Prostate gland (tissue), 2 donors: ENCODE measurements at places on chromosomes 16 and 17. TPM values are rescaled to one million over a fixed set of nuclear protein-coding genes. Genes with fewer than 3 reads are reported as not detected.

- no peaks in the 10 kb centered on the region for H3K27me3 ChIP-seq
- no peaks in the 10 kb centered on the region for H3K36me3 ChIP-seq
- no peak overlapping the region for H3K4me3 ChIP-seq
Measured at GRCh38 chr17:20114466-20114865, 105.3 kb downstream of the SPECC1 start.

GRCh38 chr16:14337303-14338191, 266.4 kb downstream of the MRTFB start:
- no peak overlapping the region for H3K4me3 ChIP-seq
- H3K36me3 ChIP-seq = no peaks in the 10 kb centered on the region
- DNase-seq = peak; percentile 17
- no peak overlapping the region for H3K27ac ChIP-seq

DNA sequence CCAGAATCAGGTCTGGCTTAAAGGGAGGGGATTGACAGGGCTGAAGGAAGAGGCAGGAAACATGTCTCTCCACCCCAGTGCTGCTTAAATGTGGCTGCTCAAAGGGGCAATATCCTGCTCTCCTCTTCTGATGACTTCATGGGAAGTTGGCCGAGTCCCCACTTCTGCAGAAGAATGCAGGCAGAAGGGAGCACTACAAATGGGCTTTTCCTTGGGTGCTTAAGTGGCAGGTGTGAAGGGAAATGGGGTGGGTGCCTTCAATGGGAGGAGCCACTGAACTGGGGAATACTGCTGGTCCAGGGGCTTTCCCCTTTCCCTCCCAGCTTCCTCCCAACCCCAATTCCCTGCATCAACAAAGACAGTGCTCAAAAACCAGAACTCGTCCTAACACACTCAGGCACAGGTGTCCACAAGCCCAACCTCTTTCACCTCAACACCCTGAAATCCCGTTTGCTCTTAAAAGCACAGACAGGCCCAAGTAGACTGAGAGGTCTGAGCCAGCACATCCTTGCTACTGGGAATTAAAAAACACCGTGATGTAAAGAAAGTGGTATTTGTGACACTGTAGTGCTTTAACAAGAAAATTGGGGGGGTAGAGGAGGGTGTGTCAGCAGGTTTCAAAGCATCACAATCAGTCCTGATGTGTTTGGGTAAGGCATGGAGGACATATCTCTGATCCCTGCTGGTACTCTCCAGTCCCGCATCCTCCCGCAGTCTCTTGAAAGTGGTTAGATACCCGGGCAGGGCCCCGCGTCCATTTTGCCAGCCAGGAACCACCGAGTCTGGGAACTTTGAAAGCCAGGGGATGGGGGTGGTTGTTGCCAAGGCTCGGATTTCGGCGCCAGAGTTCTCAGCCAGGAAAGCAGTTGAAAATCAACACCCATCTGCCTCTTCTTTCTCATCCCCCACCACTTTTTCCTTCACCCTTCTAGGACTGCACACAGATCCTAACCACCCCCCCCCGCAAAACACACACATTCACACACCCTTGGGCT, 1.6 kb downstream of the CA10 start:
- peaks cover 25% of the 10 kb centered on the region for H3K27me3 ChIP-seq
- DNase-seq = no peak
- H3K4me1 ChIP-seq = no peaks in the 10 kb centered on the region
- no peak overlapping the region for H3K27ac ChIP-seq
- H3K4me3 ChIP-seq = no peak overlapping the region
- H3K36me3 ChIP-seq = no peaks in the 10 kb centered on the region

GRCh38 chr16:24508614-24509013, 30.8 kb upstream of the RBBP6 start:
- no peaks in the 10 kb centered on the region for H3K27me3 ChIP-seq
- H3K4me1 ChIP-seq = no peaks in the 10 kb centered on the region

GRCh38 chr17:69869667-69870066, 205.4 kb upstream of the KCNJ16 start:
- H3K4me3 ChIP-seq = no peak overlapping the region
- H3K27ac ChIP-seq = no peak overlapping the region
- H3K27me3 ChIP-seq = no peaks in the 10 kb centered on the region

DNA sequence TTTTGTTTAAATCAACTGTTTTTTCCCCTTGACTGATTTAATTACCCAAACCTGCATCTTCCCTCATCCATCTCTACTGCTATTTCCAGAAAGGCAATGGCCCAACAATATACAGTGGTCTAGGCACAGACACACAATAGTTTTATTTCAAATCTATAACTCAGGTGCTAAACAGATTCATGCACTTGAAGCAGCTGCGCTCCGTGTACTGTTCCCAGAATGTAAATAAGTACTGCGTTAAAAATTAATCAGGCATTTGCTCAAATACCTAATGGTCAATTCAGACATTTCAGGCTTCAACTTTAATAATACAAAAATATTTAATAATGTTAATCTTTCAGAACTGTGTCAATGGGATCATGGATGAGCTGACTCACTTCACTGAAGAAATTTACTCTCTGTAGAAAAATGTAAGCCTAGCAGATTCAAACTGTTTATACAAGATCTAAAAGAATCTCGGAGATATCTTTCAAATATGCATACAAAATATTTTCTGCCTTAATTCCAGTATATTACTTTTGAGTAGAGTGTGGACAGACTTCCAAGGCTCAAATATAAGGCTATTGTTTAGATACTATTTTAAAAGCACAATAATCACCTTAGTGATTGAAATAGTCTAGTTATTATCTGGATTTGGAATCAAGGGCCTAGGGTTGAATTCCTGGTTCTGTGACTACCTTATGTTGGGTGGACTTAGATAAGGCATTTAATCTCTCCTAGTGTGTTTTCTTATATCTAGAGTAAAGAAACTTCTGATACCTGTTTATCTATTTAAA, 97.4 kb upstream of the PSMD7 start:
- no peak overlapping the region for H3K4me3 ChIP-seq
- no peaks in the 10 kb centered on the region for H3K27me3 ChIP-seq
- no peaks in the 10 kb centered on the region for H3K4me1 ChIP-seq
- no peak for DNase-seq

GRCh38 chr17:60637683-60638082, 37.7 kb downstream of the PPM1D start:
- no peaks in the 10 kb centered on the region for H3K4me1 ChIP-seq
- no peak for DNase-seq
- H3K27me3 ChIP-seq = no peaks in the 10 kb centered on the region
- no peaks in the 10 kb centered on the region for H3K36me3 ChIP-seq
- no peak overlapping the region for H3K4me3 ChIP-seq

GRCh38 chr16:64910356-64910755, 211.5 kb downstream of the CDH11 start:
- no peak for DNase-seq
- no peak overlapping the region for H3K4me3 ChIP-seq
- H3K36me3 ChIP-seq = no peaks in the 10 kb centered on the region
- H3K27me3 ChIP-seq = no peaks in the 10 kb centered on the region

DNA sequence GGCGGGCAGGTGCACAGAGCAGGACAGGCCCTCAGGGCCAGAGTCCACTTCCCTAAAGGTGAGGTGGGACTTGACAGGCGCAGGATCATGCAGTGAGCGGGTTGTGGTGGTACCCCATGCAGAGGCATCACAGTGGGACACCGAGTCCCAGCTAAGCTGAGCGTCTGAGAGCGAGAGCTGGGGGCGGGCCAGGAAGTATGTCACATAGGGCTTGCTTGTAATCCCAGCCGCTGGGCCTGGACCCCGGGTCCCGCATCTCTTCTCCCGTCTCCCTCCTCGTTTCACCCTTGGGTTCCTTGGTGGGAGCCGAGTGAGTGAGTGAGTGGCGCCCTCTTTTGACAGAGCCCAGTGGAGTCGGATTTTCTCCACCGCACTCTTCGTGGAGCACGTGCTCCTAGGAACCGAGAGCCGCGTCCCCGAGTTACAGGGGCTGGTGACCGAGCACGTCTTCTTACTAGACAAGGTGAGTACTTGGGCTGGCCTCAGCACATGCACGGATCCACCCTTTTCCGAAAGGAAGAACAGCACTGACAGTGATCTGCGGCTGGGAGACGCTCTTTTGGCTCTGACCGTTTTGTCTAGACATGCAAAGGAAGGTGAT, 50.8 kb upstream of the ENDOV start:
- H3K4me1 ChIP-seq = no peaks in the 10 kb centered on the region
- peaks cover 12% of the 10 kb centered on the region for H3K36me3 ChIP-seq
- no peak overlapping the region for H3K27ac ChIP-seq
- DNase-seq = no peak
- no peaks in the 10 kb centered on the region for H3K27me3 ChIP-seq

DNA sequence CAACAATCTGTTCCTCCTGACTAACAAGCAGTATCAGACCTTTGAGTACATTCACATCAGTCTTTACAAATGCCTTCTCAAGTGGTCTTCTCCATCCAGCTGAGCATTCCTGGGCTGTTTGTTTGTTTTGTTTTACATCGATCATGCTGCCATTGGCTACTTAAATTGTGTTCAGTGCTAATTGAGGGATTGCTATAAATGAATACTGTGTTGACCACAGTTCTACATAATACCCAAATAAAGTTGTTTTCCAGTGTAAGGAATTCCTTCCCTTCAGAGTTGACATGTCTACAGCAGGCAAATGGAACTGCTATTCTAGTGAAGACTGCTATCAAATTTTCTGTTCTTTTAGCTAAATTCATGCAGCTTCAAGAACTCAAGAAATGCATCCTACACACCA, 3.2 kb downstream of the CDH8 start:
- no peaks in the 10 kb centered on the region for H3K36me3 ChIP-seq
- H3K27me3 ChIP-seq = peaks cover 26% of the 10 kb centered on the region
- H3K4me3 ChIP-seq = no peak overlapping the region
- H3K4me1 ChIP-seq = no peaks in the 10 kb centered on the region

DNA sequence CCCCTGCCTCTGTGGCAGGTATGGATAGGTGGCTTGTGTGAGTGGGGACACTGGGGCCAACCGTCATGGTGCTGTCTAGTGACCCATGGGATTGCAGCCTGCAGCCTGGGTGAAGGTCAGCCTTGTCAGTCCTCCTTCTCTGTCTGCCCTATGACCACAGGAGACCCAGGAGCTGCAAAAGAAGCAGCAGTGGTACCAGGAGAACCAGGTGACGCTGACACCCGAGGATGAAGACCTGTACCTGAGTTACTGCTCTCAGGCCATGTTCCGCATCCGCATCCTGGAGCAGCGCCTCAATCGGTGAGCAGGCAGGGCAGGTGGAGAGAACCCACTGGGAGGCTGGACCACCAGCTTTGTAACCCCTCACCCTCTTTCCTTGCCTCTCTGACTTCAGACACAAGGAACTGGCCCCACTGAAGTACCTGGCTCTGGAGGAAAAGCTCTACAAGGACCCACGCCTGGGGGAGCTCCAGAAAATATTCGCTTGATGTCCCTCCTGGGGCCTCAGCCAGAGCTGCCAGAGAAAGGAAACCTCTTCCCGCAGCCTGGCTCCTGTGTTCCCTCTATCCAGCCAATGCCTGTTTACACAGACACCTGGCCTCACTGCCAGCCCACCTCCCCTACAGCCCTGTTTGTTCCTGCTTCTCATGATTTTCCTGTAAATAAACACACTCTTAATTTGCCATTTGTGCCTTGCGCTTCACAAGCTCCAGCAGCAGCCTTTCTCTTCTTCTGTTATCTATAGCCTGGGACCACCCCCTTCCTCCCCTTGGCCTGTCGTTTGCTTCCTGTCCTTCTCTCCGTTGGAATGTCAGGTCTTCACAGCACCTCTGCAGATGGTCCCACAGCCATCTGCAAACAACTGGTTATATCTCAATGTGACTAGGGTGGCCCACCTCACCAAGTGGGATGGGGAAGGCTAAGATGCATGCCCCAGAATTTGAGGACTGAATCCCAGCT, 4.5 kb upstream of the KATNB1 start:
- no peak overlapping the region for H3K27ac ChIP-seq
- DNase-seq = no peak
- no peaks in the 10 kb centered on the region for H3K4me1 ChIP-seq
- no peak overlapping the region for H3K4me3 ChIP-seq
- no peaks in the 10 kb centered on the region for H3K27me3 ChIP-seq

DNA sequence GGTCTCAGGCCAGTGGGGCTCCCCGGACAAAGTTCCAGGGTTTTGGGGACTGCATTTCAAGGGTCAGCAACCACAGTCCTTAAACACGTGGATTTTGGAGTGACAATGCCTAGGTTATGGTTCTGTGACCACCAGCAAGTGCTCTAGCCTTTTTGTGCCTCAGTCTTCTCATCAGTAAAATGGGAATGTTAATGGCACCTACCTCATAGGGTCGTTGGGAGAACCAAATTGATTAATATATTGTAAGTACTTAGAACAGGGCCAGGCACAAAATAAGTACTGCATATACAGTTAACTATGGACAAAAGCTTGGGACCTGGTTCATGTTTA, 13.8 kb downstream of the IL4R start:
- no peaks in the 10 kb centered on the region for H3K27me3 ChIP-seq
- peaks cover 7% of the 10 kb centered on the region for H3K4me1 ChIP-seq
- H3K36me3 ChIP-seq = no peaks in the 10 kb centered on the region
- no peak for DNase-seq

GRCh38 chr17:58318627-58319172, 9.9 kb downstream of the TSPOAP1 start:
- no peaks in the 10 kb centered on the region for H3K4me1 ChIP-seq
- no peaks in the 10 kb centered on the region for H3K27me3 ChIP-seq
- no peaks in the 10 kb centered on the region for H3K36me3 ChIP-seq

- DNase-seq = no peak
- no peaks in the 10 kb centered on the region for H3K4me1 ChIP-seq
- no peaks in the 10 kb centered on the region for H3K27me3 ChIP-seq
- no peaks in the 10 kb centered on the region for H3K36me3 ChIP-seq
- H3K4me3 ChIP-seq = no peak overlapping the region
Measured at GRCh38 chr17:1201132-1201702, 21.4 kb upstream of the ABR start.

- H3K4me1 ChIP-seq = no peaks in the 10 kb centered on the region
- H3K27ac ChIP-seq = no peak overlapping the region
- no peaks in the 10 kb centered on the region for H3K36me3 ChIP-seq
Measured at GRCh38 chr17:59451706-59452105, 113.7 kb upstream of the DHX40 start.

DNA sequence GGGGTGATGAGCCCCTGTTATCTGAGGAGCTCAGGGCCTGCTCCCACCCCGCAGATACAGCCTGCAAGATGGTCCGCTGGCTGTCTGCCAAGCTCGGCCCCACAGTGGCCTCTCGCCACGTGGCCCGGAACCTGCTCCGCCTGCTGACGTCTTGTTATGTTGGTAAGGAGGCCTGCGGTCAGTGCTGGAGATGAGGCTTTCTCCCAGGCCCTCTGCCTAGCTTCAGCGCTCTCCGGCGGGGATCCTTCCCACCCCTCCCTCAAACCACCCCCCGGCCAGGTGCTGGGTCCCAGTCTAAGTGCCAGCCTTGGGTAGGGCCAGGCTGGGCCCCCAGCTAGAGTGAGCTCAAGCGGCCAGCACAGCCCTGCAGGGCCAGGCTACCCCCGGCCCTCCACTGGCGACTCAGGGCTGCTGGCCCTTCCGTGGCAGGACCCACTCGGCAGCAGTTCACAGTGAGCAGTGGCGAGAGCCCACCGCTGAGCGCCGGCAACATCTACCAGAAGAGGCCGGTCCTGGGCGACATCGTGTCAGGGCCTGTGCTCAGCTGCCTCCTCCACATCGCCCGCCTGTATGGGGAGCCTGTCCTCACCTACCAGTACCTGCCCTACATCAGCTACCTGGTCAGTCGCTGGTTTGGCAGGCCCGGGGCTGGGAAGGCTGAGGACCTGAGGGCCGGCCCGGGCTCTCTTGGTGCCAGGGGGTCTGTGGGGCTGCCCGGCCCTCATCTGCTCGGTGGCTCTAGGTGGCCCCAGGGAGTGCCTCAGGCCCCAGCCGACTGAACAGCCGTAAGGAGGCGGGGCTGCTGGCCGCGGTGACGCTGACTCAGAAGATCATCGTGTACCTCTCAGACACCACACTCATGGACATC, 6.1 kb downstream of the WDR81 start:
- H3K36me3 ChIP-seq = peaks cover 17% of the 10 kb centered on the region
- H3K4me1 ChIP-seq = peaks cover 15% of the 10 kb centered on the region
- no peak overlapping the region for H3K4me3 ChIP-seq
- no peaks in the 10 kb centered on the region for H3K27me3 ChIP-seq

Gene KRTAP4-3
- not detected for total RNA-seq

Gene TBC1D3L
- 11.4 TPM for total RNA-seq
